ENCODE measurements at places on chromosomes 13 and 19.

DNA sequence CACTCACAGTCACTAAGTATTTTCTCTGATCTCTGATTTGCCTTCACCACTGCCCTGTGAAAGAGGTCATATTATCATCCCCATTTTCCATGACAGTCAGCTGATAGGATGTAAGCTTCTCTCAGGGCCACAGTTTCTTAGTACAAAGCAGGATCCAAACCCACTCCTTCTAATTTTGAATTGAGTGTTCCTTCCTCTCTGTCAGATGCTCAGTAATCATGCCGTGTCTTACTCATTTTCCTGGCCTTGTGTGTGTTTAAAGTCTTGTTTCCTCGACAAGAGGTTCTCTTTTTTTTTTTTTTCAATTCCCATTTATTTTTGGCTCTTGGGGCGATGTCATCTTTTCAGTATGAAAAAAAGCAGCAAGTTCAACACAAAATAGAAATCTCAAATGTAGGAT is 72.3 kb downstream of the NAA16 start:
- DNase-seq = no peak

DNA sequence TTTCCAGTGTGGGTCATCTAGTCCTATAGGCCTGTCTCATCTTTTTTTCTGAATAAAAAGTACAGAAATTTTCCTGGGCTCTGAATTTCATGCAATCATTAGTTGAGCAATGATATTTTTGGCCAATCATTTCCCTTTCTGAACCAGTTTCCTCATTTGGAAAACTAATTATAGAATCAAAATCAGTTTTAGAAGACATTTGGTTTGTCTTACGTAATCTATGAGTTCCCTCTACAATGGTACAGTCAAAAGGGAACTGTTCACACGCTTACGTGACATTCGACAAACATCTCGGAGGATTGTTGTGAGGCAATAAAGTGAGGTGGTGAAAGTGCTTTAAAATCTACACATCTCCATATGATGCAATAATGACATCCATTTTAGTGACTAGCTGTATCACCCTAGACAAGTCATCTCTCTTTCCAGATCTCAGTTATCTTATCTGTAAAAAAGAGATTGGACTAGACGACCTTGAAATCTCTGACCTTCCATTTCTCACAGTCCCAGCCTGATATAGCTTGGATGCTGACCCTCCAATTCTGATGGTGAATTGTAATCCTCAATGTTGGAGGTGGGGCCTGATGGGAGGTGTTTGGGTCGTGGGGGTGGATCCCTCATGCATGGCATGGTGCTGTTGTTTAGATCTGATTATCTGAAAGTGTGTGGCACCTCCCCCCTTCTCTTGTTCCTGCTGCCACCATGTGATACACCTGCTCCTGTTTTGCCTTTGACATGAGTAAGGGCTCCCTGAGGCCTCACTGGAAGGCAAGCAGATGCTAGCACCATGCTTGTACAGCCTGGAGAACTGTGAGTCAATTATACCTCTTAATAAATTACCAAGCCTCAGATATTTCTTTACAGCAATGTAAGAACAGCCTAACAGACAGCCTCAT is 26.7 kb downstream of the FLT1 start:
- DNase-seq = no peak

DNA sequence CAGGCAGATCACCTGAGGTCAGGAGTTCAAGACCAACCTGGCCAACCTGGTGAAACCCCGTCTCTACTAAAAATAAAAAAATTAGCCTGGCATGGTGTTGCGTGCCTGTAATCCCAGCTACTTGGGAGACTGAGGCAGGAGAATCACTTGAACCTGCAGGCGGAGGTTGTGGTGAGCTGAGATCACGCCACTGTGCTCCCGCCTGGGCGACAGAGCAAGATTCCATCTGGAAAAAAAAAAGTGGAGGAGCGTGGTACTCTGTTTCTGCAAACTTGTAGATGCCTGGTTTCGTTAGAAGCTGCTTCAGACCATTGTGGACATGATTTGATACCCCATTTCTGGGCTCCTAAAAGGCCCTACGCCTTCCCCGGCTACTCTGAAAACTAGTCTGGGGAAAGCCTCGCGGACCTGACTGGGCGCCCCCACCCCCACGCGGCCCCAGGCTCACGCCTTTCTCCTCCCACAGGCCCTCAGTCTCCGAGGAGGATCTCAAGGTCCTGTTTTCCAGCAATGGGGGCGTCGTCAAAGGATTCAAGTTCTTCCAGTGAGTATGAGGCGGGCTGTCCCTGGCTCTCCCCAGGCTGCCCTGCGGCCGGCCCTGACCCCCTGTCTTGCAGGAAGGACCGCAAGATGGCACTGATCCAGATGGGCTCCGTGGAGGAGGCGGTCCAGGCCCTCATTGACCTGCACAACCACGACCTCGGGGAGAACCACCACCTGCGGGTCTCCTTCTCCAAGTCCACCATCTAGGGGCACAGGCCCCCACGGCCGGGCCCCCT is 11.5 kb downstream of the PLPPR3 start:
- no peak for DNase-seq

GRCh38 chr19:44984005-44984404 is 17.3 kb upstream of the RELB start:
- DNase-seq = no peak

- DNase-seq = no peak
Observed at GRCh38 chr19:19602136-19602712, 16.3 kb downstream of the PBX4 start.

GRCh38 chr19:39411081-39411831 is 1.2 kb upstream of the PLEKHG2 start:
- DNase-seq = no peak

DNA sequence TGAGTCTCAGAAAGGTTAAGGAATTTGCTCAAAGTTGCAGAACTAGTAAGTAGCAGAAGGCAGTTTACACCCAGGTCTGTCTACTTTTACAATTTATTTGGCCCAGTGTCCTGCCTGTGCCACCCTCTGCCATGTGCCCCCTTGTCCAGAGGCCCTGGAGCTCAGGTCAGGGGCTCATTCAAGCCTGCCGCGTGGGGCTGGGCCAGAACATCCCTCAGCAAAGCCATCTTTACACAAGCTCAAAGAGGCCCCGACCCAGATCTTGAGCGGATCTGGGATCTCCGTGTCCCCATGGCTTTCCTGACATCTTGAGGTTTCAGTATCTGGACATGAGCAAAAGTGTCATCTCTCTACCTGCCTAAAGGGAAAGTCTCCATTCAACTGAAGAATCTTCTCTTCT is 76.4 kb upstream of the VSTM2B start:
- DNase-seq = no peak

DNA sequence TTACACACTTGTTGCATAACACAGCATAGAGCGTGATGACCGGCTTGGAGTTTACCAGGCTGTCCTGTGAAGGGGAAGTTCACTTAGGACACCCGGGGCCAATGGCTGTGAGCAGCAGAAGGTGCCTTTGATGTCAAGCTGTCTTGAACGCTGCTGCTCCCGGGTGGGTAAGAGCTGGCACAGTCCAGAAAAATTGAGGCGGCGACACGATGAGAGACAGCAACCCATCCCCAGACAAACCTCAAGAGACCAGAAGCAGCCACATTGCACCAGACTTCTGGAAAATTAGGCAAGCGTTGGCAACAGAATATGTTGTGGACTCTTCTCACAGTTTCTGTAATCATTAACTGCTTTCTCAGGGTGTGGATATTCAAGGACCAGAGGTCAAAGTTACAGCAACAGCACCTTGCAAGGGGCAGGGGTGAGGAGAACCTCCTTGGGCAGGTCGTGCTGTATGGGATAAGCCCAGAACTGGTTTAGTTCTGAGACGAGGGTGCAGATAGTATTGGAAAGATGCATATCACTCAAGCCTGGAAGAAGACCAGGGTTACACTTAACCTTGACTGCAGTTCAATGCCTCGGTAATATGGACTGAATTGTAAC is 10.1 kb downstream of the NFILZ start:
- no peak for DNase-seq

- DNase-seq = no peak
Observed at GRCh38 chr19:10624585-10624984, 768 bp upstream of the SLC44A2 start.

DNA sequence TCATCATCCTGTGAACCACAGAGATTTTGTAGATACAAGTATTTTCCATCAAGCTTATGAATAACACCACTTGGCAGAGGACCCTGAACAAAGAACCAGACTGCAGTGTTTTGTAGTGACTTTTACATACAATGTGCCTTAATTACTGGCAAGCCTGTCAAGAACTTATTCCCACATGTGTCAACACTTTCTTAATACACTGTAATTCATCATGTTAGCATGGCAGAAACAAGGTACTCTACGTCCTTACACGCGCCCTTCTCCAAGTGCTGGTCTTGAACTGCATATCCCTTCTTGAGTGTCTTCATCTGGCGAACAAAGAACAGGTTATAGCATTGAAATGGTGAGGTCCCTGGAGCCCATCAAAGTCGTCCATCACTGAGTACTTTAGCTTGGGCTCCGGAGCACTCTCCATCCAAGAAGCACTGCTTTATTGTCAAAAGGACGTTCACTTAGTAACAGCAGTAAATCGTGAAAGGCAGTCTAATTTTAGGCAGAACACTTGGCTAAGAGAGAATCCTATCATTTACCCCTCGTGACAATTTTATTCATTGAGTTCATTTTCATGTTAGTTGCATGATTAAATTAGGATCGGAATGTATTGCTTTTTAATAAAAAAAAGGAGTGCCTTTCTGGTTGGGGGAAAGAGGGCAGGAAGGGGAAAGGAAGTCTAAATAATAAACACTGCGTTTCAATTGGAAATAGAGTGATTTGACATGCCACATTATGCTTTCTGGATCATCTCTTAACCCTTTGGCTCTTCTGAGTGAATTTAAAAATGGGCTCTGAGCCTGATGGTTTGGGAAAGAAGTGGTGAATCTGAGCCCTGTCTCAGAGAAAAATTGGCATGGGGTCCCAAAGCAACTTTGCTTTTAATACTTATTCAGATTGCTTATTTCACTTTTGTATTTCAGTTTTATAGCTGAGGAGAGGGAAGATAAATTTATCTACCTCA is 376.1 kb downstream of the DLEU7 start:
- no peak for DNase-seq

- DNase-seq = no peak
Observed at GRCh38 chr13:107665926-107666458, 549.3 kb downstream of the LIG4 start.

- no peak for DNase-seq
Observed at GRCh38 chr13:65830411-65831205, 1399.5 kb downstream of the PCDH9 start.

- no peak for DNase-seq
Observed at GRCh38 chr19:54114340-54115108, 933 bp downstream of the TFPT start.

DNA sequence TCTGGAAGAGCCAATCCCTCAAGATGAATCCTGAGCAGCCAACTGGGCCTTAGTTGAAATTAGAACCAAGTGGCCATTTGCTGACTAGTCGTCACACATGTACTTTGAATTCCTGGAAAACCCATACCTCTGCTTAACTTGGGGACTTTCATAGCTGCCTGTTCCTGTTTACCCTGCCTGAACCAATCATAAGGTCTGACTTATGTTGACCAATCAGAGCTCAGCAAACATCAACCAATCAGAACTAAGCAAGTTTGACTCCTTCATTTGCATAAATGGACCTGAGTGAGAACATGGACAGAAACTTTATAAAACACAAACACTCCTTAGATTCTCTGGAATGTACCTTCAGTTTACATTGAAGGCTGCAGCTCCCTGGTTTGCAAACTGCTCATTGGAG is 50.8 kb downstream of the LATS2 start:
- no peak for DNase-seq

GRCh38 chr13:102556806-102557205 is 40.0 kb upstream of the TPP2 start:
- DNase-seq = no peak
